ENCODE measurements at places on chromosomes 16 and 17. TPM values are rescaled to one million over a fixed set of nuclear protein-coding genes. Genes with fewer than 3 reads are reported as not detected.

Gene ASPHD1
- total RNA-seq = 94.5 TPM

Gene PRAC2
- total RNA-seq = not detected

Gene FBXW10
- 0.86 TPM for total RNA-seq

Gene EPX
- not detected for total RNA-seq

Gene CDRT15
- total RNA-seq = not detected

GRCh38 chr17:7486181-7486580 is 2.0 kb downstream of the POLR2A start:
- DNase-seq = no peak

GRCh38 chr17:1764284-1764683 is 2.4 kb downstream of the SERPINF1 start:
- DNase-seq = peak; percentile 77

- no peak for DNase-seq
Observed at GRCh38 chr17:65190467-65191097, 53.4 kb downstream of the RGS9 start.

DNA sequence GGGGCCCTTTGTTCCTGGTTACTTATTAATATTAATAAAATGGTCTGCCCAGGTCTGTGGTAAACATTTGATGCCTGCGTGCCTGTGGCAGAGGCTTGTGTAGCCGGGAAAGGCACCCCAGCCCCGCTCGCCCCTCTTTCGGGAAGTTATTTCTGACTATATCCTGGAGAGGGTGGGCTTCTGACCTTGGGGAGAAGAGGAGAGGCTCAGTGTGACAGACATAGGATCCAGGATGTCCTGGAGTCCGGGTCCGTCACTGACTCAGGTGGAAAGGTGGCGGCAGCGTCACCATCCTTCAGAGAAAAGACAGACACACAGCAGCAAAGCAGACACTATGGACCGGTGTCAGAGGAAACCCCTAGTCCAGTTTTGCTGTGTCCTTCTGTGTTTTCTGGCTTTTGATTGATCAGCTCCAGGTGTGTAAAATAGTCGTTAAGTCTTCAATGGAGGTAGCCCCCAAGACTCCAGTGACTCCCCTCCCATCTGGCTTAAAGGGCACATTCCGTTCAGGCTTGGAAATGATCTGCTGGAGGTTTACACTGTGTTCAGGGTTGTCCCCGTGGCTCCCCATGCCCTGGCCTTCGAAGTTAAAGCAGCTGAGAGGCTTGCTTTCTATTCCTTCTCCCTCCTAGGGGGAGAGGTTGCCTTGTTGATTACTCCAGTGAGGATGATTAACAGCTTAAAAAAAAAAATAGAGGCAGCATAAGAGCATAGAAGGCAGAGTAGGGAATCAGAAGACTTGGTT is 81.6 kb downstream of the CCDC182 start:
- DNase-seq = no peak

DNA sequence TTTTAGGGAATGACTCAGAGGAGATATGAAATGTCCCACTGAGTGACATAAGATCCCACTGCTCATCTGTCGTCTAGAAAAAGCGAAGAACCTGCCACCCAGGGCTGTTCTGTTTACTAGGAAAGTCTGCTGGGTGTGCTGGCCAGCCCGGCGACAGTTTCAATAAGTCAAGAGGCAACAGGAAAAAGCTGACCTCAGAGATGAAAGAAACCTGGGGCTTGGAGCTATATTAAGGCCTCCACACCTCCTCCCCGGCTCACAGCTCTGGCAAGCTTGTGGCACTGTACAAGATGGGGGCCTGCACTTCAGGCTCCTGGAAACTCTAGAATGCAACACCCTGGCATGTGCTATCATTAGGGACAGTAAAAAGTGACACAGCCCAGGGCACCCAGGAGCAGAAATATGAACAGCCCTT is 10.6 kb downstream of the ZFHX3 start:
- no peak for DNase-seq

GRCh38 chr16:82643936-82644630 is 17.3 kb downstream of the CDH13 start:
- DNase-seq = no peak

DNA sequence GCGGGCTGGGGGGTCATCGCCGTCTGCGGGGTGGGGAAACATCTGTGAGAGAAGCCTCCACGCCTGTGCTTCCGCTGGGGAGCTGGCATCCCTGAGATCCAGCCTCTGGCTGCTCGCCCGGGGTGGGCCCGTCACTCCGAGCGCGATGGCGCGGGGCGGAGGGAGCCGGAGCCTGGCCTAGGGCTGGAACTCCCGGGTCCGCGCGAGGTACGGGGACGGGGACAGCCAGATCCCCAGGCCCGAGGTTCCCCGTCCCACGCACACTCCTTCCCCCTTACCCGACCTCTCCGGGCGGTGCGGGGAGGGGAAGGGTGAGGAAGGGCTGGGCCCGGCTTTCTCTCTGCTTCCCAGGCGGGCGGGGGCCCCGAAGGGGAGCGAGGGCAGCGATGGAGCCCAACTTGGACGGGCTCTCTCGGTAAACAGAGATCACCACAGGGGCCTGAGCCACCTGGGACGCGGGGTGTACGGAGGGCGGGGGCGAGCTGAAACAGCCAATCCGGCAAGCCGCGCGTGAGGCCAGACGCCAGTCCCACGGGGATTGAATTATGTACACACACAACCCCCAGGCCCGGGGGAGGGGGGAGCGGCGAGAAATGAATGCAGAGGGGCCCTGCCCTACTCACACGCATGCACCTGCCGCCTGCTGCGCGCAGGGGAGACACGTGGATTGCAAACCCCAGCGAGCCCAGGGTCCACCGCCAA is at the start of gene SLC16A11:
Gene SLC16A11, minus strand, starts transcription at position 596 of the 702 bp plus-strand sequence. Its CDS starts 579 bp downstream, at position 17.
- DNase-seq = no peak

Measured in mucosa of gallbladder (tissue), 1 donor.